Thoracic aorta (tissue), 2 donors: ENCODE measurements at places on chromosomes 3 and 15. TPM values are rescaled to one million over a fixed set of nuclear protein-coding genes. Genes with fewer than 3 reads are reported as not detected.
A peak's percentile ranks its signal among the peaks of the same experiment; 100 is the strongest.

The GAP43 gene
- 6.1 TPM for total RNA-seq

DNA sequence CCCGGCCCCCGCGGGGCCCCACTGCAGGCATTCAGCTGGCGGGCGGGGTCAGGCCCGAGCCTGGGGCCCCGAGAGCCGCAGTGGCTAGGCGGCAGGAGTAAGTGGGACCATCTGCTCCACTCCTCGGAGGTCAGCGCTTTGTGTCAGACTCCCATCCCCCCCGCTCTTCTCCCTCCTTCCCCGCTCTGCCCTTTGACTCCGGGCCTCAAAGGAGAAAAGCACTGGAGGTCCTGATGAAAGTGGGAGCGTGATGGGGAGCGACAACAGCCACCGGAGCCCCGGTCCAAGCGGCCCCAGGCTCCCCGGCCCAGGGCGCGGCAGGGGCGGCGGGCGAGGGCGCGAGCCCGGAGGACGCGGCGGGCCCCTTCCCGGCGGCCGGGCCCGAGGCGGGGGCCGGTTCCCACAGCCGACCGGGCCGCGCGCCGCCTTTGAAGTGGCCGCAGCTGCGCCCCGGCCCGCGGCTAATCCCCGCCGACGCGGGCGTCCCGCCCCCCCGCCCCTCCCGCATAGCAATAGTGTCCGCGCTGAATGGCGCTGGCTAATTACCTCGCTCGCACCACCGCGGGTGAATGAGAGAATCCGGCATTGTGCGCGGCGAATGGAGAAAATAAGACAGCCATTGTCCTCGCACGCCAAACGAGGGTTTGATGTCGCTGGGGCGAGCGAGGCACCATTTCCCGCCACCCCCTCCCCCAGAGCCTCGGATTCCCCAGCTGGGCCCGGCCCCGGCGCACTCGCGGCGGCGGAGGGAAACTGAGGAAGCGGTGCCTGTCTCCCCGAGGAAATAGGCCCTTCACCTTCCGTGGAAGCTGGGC lies 22.4 kb downstream of the IGDCC3 start:
- DNase-seq, result no peak

The GHSR gene
- not detected for total RNA-seq

DNA sequence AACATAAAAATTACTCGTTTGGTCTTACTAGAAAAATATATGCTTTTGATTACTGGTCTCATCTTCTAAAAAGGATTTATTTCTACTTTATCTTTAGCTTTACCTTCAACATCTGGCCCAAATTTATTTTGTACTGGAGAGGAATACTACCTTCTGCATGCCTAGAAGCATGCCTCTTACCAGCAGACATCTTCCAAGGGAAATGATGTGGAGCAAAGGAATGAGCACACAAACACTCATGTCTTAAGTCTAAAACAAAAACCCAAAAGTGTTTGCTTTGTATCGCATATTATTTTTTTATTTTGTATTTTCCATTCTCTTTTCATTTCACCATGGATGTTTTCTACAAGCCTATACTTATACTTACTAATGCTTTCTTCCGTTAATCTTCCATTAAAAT lies 304.6 kb upstream of the KCNMB2 start:
- no peak for DNase-seq

DNA sequence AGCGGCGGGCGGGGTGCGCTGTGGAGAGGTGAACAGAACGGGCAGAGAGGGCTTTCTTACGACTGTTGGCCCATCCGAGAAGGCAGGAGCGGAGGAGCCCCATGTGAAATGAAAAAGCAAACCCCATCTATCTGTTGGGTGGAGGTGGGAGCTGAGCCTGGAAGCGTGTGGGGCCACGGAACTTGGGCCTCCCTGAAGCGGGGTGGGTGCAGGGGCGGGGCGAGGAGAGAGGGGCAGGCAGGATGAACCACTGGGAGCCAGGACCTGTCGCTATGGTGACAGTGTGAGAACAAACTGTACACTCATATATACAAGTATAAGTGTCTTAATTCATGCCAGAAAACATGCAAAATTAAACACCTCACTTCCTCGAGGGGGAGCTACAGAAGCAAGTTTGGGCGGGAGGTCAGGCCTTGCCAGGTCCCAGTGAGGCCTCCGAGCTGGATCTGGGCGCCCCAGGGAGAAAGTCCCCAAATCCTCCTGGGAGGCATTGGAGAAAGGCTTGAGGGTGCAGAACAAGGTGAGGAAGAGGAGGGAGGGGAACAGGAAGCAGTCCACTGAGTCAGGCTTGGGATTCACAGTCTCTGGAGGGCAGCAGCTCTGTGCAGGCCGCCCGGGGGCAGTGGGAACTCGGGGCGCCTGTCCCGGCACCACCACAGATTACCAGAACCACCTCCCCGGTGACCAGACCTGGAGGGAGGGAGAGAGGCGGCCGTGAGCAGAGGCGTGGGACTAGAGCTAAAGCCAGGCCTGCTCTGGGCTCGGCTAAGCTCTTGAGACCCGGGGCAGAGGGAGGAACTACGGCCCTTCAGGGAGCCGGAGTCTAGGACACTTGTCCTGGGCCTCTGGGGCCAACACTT lies 34.8 kb downstream of the RBPMS2 start:
- no peak for DNase-seq

The TMEM39A gene
- 43.7 TPM for total RNA-seq

The SHC4 gene
- total RNA-seq, result 13.8 TPM

DNA sequence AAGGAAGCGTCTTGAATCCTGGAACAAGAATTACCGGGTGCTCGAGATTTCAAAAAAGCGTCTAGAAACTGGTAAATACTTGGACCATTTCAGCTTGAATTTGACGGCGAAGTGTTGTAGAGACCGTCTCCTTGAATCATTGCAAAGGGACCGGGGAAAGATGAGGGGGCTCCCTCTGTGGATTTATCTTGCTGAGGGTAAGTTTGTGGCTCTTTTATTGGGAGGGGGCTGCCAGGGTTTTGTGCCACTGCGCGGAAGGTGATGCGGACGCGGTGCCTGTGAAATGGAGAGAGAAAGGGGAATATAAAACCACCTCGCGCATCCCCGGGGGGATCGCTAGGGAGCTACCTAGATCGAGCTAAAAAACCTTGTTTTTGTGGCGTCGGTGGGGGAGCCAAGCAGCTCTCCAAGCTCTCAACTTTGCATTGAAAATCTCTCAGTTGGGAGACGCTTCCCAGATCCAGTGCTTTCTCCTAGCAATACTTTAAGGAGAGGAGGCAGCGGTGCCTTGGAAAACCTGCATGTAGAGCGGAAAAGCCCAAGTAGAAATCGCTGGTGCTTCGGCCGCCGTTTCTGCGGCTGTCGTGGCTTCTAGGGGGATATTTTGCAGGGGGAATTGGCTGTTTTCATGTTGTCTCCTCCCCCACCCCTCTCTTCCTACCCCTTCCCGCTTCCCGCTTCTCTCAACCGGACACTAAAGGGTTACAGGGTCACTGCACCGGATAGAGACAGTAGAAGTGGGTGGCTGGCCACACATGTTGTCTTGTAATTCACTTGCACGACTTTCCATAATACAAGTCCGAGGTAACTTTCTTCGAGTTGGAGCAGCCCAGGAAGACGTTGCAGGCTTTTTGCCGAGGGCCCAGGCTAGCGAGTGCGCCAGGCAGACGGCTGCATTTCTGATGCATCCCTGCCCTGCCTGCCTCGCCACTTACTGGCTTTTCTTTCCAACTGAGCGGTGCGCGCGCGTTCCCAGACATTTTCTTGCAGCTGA lies 187.6 kb downstream of the NLGN1 start:
- no peak for DNase-seq

GRCh38 chr3:39388741-39389248 lies 5.6 kb downstream of the SLC25A38 start:
- DNase-seq, result no peak

The HTR3E gene
- total RNA-seq, result not detected

GRCh38 chr15:41661518-41662225 lies 1.5 kb downstream of the MGA start:
- DNase-seq, result peak; percentile 41

The ARL6 gene
- total RNA-seq, result 11.9 TPM

- DNase-seq, result no peak
Observed at GRCh38 chr3:178388473-178388872, 147.8 kb upstream of the KCNMB2 start.

DNA sequence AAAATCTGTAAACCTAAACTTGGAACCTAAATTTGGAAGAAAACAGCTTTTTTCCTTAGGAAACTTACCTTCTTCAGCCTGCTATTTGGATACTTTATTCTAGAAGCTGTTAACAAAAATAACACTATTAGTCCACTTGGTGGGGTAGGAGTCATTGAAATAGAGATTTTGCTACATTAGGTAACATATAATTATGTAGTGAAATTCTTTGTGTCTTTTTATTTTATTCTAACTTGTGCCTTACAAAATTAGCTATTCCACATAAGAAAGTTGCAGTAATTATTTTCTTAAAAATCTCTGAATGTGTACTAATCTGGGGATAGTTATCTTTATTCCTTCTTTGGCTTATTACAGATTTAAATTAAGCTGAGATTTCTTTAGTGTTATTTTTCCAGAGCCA lies 360.4 kb upstream of the ROBO2 start:
- DNase-seq, result no peak

GRCh38 chr3:191966556-191966955 lies 505.6 kb downstream of the PYDC2 start:
- no peak for DNase-seq

- DNase-seq, result no peak
Observed at GRCh38 chr3:119625451-119626153, 27.9 kb downstream of the PLA1A start.

- DNase-seq, result no peak
Observed at GRCh38 chr3:64595253-64595694, 92.5 kb downstream of the ADAMTS9 start.

DNA sequence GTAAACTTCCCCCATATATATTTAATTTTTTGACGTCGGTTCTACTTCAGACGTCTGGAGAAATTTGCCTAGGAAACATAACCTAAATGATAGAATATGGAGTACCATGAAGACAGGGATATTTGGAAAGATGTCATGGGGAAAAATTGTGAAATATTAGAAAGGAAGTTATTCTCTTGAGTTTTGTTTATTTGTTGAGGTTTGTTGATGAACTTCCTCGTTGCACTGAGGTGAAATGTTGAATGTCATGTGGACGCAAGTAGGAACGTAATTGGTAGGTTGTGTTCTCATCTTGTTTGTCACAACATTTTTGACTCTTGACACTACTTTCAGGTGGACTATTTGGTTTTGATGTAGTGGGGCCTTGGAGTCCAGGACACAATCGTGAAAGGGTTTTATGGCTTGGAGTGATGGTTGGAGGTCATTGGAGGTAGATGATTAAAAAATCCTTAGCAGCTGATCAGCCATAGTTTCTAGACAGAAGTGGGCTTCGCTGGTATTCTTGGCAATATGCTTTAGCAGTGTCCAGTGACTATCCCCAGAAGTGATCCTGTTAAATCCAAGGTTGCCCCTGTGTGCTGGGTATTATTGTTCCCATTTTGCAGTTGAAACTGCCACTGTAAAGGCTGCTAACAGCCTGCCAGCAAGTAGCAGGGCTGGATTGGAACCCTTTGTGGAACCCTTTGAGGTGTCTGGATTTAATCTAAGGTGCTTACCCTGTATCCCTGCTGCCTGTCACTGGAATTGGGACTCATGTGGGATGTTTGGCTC lies 1.5 kb downstream of the ABHD5 start:
- no peak for DNase-seq

DNA sequence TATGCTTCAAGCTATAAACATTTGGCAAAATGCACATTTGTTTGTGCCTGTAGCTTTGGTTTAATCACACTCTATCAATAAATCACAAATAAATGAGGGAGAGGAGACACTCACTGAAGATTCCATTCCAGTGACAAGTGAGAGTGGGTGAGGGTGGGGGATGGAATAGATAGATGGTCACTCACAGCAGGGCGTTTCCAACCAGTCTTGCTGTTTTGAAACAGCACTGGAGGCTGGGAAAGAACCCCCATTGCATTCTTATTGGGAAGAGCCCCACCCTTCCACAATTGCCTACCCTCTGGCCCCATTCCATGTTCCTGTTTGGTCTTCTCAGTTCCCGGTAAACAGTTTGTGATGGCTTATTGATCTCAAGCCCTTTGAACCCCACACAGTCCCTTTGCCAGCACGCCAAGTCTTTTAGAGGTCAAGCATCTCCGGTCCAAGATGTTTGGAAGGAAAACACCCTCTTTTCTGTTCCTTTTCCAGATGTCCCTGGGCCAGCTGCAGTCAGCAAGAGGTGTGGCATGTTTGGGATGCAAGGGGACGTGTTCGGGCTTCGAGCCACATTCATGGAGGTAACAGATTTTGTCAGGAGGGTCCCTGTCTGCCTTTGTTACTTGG lies 30.7 kb downstream of the LMCD1 start:
- no peak for DNase-seq

- no peak for DNase-seq
Observed at GRCh38 chr3:4753073-4753691, 226.1 kb upstream of the BHLHE40 start.

The GUCA1C gene
- not detected for total RNA-seq

- DNase-seq, result no peak
Observed at GRCh38 chr3:175502155-175502554, 643.0 kb downstream of the NAALADL2 start.

The CCDC54 gene
- not detected for total RNA-seq

DNA sequence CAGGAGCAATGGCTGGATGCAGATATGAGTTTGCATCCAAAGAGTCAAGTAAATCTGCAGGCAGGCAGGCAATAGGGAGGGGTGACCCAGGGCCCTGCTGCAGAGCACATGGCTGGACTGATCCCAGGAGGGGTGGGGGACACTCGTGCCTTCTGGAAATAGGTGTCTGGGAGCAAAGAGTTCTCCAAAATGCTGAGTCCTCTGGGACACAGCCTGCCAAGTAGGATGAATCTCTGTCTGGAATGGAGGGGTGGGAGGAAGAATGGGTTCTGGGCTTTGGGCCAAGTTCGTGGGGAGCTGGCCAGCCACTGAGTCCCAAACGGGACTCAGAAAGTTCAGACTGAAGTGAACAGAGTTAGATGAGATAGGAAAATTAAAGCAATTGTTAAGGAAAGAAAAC lies 214.5 kb downstream of the MTHFS start:
- no peak for DNase-seq

The DNAH1 gene
- total RNA-seq, result 21.0 TPM

The ATP13A5 gene
- total RNA-seq, result not detected

DNA sequence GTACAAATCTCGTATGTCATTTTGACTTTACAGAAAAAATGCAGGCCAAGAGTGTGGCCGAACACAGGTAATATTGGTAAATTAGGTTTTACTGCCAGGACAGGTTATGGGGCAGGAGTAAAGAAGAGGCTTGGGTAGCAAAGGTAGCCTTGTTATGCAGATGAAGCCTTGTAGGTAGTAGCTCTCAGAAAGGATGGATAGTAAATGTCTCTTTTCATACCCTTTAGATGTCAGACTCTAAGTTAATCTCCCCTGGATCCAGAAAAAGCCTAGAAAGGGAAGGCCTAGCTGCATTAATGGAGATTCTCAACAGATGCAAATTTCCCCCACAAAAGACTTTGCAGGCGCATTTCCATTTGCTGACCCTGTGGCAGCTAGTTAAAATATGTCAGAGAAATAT lies 1445.1 kb upstream of the CADM2 start:
- no peak for DNase-seq

DNA sequence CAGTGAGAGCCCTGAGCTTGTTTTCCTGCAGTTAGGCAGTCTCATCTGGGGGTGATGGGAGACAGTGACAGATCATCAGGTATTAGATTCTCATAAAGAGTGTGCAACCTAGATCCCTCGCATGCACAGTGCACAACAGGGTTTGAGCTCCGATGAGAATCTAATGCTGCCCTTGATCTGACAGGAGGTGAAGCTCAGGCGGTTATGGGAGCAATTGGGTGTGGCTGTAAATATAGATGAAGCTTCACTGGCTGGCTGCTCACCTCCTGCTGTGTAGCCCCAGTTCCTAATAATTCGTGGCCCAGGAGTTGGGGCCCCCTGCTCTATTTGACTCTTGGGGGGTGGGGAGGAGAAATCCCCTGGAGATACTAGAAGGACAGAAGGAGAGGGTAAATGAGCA lies 309.4 kb upstream of the STT3B start:
- no peak for DNase-seq
